ENCODE measurements at places on chromosomes 12 and 14.

DNA sequence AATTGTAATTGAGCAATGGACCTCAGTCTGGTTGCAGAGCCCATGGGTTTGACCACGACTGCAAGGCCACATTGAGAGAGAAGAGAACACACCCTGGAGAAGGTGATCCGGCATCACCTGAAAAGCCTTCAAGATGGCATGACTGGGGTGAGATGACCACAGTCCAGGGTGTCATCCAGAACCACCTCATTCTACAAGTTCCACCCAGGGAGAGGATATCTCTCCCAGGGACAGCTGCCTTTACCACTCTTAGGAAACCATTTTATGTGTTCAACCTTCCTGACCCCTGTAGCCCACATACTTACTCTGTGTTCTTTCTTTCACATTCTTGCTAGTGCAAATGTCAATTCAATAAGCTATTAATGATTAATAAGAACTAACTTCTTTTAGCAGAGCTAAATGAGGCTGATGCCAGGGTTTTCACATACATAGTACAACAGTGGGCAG, 43.4 kb upstream of the CPM start:
- no peak for DNase-seq

DNA sequence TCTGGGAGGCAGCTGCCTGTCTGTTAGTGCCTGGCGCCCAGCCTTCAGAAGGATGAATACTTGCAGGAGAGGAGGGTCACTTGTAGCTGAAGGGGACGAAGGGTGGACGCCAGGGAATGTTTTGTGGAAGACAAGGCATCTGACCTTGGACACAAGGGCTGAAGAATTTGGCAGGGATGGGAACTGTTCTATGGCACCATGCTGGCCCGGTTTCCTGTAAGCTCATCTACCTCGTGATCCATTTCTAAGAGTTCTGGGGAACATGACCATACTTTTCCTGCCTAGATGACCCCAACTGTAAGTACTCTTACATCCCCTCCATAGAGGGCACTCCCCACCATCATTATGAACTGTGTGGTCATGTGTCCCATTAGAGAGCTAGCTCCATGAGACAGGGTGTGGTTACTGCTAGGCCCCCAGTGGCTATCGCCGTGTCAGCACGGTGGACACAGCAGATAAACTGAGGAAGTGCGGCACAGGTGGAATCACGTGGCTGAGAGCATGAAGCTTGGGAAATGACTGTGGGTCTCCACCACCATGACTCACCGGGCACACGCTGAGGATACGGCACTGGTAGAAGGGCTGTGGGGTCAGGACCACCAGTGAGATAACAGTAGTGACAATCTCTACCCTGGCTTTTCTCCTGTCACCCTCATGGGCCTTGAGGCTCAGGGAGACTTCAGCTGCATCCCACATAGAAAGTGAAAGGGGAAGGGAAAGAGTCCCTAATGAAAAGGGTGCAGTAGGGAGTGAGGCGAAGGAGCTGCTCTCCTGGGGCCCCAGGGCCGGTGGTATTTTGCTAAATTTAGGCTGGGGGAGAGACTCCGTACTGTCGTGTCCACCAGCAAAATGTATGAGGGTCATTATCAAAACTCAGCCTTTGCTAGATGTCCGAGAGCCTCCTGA, 252.6 kb downstream of the FOXN3 start:
- DNase-seq: no peak

DNA sequence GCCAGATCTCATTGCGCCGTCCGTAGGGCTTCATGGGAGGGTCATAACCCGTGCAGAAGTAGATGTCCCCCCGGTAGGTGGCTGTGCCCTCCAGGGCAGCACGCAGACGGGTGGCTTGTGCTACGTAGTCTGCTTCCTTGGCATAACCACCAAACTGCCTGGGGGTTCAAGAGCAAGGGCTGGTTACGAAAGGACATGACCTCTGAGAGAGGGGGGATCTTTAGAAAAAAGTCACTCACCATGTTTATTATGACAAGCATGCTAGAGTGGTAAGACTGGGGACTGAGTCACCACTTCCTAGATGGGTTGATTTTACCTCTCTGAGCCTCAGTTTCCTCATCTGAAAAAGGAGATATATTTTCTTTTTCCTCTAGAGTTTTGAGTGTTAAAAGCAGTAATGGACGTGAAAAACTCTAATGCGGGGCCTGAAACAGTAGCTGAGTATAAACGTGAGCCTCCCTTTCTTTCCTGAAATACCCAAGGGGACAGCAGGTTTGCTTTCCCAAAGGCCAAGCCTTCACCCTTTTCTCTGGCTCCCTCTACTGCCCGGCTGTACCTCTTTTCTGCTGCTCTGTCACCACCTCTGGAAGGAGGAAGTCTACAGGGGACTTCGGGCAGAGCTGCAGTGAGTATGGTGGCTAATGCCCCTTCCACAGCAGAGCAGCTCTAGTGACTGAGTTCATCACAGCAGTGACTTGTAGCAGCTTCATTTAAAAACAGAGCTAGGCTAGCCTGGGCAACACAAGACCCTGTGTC, 23.5 kb upstream of the GPRC5D start:
- peak; percentile 48 for DNase-seq

- no peak for DNase-seq
These were observed 1.5 kb downstream of the GSTZ1 start for GRCh38 chr14:77322250-77322902.

DNA sequence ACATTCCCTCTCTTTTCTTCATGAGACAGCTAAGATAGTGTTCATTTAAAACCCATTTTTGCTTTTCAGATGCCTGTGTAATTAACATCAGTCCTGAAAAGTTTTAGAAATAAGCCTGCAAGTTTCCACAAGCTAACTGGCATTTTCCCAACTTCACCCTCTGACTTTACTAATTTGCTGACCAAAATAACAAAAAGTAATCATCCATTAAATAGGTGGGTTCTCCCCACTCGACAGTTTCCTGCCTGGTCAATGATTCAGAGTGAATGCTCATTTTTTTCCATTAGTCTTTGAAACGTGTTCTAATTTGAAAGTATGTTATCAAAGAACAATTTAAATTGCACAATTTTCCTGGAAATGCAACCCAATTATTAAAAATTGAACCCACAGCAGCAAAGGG, 23.6 kb downstream of the NELL2 start:
- peak; percentile 50 for DNase-seq

GRCh38 chr12:133081159-133081780, 547 bp downstream of the ZNF140 start:
- no peak for DNase-seq

GRCh38 chr12:1204581-1205121, 213.6 kb downstream of the ERC1 start:
- DNase-seq: peak; percentile 14

DNA sequence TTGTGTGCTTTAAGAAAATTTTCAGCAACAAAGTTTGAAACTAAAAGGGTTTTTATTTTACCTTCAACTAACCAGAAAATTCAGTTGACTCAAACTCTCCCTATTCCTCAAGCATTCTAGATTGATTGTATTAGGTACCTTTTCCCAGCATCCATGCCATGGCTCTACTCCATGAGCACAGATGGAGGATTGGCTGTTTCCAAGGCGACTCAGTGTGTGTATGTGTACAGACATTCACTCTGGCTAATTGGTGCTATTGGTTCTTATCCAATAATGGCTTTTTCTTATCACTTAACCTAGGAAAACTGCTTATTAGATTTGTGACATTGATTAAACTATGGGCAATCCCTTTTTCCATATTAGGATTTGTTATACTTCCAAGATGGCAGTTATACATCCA, 202.6 kb downstream of the ANO6 start:
- no peak for DNase-seq

- no peak for DNase-seq
These were observed 74.8 kb upstream of the PCED1B start for GRCh38 chr12:47004634-47005033.

- DNase-seq: peak; percentile 52
These were observed 483.9 kb downstream of the ZFP36L1 start for GRCh38 chr14:68308726-68309520.

GRCh38 chr12:34294137-34294536, 271.8 kb downstream of the ALG10 start:
- DNase-seq: no peak

GRCh38 chr14:100729982-100730381, 3.3 kb downstream of the DLK1 start:
- no peak for DNase-seq

DNA sequence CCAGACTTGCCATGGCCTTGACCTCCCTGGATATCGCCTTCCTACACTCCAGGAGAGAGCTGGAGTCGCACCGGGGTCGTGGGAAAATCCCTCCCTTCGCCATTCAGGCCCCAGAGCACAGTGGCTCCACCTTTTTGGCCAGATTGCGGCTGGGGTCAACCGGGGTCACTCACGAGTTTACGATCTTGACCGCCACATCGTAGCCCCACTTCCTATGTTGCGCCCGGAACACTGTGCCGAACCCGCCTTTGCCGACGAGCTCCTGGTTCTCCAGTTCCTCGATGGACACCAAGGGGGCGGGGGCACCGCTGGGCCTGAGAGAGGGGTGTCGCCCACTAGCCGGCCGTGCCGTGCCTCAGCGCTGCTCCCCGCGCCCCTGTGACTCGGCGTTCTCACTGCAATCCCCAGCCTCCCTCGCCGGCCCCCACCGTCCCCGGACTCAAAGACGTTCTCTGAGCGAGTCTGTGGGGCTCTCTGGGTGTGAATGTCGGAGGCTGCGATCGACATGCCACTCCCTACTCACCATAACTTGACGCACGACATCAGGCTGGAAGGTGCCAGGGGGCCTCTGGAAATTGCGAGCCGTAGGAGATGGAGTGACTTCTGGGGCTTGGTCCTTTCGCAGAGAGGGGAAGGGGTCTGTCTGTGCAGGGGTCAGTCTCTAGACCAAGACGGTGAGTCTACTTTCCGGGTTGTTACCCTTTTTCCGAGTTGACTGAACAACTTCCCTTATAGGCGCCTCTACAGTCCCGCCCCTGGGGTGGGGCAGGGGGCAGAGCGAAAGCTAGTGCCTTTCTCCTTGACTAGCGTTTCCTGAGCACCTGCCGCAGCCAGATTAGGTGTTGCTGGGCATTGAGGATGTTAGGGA, at the start of gene RIPK3:
Gene RIPK3, minus strand, starts transcription at position 708 of the 868 bp plus-strand sequence. Its CDS starts 165 bp downstream, at position 543.
- DNase-seq: peak; percentile 46

DNA sequence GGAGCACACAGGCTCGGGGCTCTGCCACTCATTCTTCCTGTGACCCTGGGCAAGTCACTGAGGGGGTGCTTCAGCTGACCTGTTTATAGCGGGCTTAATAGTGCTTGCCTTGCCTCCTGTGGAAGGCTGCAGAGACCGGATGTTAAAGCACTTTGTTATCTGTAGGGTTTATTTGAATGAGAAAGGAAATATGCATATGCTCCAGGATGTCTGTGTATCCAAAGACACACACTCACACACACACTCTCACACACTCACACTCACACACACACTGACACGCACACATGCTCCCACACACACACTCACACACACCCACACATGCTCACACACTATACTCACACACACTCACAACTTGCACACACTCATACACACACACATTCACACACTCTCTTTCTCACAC, 56.1 kb upstream of the DDX11 start:
- no peak for DNase-seq

DNA sequence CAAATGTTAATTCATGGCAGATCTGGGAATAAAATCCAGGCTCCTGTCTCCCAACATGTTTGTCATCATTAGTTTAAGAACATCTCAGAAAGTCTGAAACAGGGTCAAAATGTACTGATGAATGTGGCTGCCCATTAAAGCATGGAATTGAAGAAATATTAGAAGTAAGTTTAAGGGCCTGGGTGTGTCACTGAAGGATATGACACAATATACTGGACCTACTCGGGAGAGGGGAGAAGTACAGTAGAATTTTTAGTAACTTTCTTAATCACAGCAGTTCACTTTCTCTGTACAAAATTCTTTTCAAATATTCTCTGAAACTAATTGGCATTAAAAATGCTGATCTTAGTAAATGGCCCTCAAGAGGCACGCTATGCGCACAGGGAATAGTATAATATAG, 185.5 kb downstream of the ETV6 start:
- DNase-seq: no peak

DNA sequence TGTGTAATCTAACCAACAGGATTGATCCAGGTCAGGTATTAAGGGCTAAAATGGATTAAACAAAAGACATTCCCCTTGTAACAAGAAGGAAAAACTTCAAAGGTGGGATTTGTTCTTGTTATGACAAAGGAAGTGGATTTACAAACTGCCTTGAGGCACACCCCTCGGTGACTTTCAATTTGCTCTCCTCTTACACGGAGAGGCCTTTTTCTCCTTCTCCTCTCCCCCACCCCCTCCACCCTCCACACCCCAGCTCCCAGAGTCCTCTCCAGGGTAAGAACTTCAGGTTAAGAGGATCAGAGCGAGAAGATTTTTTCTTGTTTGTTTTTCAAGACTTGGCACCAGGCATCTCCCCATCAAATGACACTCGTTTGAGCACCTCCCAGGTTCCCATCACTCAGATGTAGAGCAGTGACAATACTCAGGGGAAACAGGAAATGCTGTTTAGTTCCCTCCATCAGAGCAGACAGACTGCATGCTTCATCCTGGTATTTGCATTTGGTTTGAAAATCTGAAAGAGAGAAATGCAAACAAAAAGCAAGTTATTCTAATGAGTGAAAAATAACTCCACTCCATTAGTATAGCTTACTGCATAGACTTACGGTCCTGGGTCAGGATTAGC, 77.6 kb upstream of the TMEM260 start:
- no peak for DNase-seq

GRCh38 chr12:1920971-1921370, 2.5 kb upstream of the CACNA2D4 start:
- DNase-seq: no peak

DNA sequence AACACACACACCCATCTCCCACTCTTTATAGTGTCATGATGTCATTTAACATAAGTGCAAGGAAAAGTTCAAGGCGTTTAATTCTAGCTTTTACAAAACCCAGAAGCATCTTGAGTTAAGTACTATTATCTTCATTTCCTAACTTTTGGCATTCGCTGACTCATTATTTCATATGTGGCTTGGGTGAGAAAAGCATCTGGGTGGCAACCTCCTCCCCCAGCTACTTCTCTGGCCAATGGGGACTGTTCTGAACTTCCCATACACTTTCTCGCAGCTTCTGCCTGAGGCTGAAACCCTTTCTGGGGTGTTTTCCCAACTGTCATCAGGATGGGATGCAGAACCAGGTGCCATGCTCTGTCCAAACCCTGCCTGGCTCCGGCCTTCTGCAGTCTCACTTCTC, 2.8 kb upstream of the MARK3 start:
- peak; percentile 82 for DNase-seq

DNA sequence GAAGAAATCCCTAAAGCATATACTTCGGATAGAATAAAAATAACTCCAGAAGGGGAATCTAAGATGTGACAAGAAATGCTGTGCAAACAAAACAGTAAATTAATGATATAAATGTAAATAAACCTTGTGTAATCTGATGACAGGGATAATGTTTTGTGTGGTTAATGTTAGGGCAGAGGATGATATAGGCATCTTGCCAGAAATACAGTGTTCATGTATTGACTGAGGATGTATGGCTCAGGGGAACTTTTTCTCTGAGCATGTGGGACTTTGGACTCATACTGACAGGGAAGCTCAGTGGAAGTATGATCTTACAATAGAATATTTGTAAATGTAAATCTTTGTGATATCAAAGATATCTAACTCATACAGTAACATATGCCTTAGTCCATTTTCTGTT, 420.2 kb downstream of the TMTC2 start:
- no peak for DNase-seq

GRCh38 chr14:105146181-105146975, 22.2 kb downstream of the JAG2 start:
- no peak for DNase-seq

- no peak for DNase-seq
These were observed 75.3 kb downstream of the CCDC88C start for GRCh38 chr14:91342206-91342760.

Measured in bronchial epithelial cell (primary cell).